CD4-positive, alpha-beta memory T cell (primary cell): ENCODE measurements at places on chromosomes 6 and 20.

- no peak overlapping the region for H3K4me3 ChIP-seq
- no peaks in the 10 kb centered on the region for H3K36me3 ChIP-seq
- no peak overlapping the region for H3K27ac ChIP-seq
- H3K27me3 ChIP-seq = no peaks in the 10 kb centered on the region
- DNase-seq = no peak
Observed at GRCh38 chr20:20695250-20695816, 17.1 kb downstream of the RALGAPA2 start.

GRCh38 chr20:58498470-58499068 lies 16.6 kb downstream of the APCDD1L start:
- H3K27ac ChIP-seq = no peak overlapping the region
- H3K4me3 ChIP-seq = no peak overlapping the region
- DNase-seq = no peak
- no peaks in the 10 kb centered on the region for H3K4me1 ChIP-seq
- H3K36me3 ChIP-seq = no peaks in the 10 kb centered on the region

DNA sequence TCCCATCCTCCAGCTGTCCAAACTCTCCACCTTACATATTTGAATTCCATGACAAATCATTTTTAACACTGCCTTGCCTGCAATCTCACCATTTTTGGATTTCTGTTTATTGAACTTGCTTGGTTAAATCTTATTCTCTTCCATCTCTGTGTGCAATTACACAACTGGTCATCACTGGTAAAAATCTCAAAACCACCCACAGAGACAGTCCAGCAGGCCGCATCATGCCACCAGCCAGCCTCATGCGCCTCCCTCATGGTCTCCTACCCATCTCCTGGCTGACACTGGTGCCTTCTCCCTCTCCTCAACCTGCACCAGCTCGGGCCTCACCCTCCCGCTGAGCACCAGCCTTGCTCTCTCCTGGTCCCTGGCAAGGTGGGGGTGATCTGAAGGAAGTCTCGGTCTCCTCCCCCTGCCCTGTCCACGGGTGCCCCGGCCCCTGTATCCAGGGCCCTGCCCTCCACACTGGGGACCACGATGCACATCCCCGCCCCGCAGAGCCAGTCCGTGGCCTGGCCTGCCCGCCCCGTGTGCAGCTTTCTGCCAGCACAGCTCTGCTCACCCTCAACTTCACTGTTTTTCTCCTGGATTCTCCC lies 92.0 kb downstream of the THBS2 start:
- H3K4me3 ChIP-seq = no peak overlapping the region
- DNase-seq = no peak
- no peaks in the 10 kb centered on the region for H3K4me1 ChIP-seq

DNA sequence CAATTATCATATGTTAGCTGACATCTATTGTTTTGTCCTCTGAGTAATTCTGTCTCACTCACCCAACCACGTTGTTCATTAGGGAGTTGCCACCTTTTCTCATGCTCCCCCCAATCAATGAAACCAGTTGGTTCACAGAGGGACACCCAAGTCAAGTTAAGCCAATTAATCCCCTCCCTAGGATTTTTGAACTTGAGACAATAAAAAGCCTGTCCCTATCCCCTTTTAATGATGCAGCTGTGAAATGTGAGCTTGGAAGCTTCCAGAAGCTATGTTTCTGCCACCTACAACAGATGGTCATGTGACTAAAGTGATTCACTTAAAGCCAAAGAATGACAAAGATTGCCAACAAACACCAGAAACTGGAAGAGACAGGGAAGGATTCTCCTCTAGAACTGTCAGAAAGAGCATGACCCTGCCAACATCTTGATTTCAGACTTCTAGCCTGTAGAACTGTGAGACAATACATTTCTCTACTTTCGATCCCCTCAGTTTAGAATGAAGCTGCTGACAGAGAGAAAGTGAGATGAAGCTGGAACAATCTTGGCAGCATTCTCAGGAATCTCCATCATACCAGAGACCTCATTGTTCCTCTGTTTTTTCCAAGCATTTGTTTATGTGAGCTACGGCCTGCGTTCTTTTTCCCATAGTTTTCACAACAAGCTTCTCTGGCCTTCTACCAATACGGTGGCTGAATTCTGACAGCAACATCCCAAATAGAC lies 57.8 kb upstream of the TPD52L1 start:
- no peaks in the 10 kb centered on the region for H3K36me3 ChIP-seq
- H3K27me3 ChIP-seq = no peaks in the 10 kb centered on the region
- DNase-seq = no peak
- no peak overlapping the region for H3K27ac ChIP-seq
- peaks cover 6% of the 10 kb centered on the region for H3K4me1 ChIP-seq
- H3K4me3 ChIP-seq = no peak overlapping the region

DNA sequence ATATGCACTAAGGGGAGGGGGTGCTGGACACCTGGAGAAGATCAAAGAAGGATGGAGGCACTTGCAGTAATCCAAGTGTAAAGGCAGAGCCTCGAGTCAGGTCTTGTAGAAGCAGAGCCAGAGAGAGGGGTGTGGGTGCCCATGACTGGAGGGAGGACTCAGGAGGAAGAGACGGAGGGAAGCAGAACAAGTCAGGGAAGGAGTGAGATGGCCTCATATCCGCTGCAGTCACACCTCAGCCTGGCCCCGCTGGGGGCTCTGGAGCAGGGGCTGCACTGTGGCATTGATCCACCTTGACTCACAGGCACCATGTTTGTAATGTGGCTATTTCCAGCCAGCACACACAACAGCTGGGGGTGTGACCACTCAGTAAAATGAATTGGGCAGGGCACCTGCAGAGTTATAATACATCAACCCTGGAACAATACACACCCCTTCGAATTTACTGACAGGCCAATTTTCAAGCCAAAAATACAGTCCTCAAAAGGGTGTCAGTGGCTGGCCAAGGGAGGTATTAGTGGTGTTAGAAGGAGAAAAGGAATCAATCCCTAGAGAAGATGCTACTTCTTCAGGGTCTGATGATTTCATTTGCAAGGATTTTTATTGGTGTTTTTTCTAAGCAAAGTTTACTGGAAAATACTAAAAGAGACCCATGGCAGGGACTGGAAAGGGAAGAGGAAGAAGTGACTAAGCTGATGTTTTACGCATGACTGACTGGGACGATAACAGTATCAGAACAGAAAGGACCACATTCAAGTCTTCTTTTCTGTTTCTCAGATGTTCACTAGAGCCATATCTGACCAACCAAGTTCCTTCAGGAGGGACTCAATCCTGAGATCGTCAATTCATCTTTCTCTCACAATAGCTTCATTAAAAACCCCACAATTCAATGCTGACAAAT lies 18.9 kb upstream of the NXT1 start:
- no peak overlapping the region for H3K4me3 ChIP-seq
- H3K27me3 ChIP-seq = no peaks in the 10 kb centered on the region
- peaks cover 5% of the 10 kb centered on the region for H3K4me1 ChIP-seq
- no peaks in the 10 kb centered on the region for H3K36me3 ChIP-seq
- H3K27ac ChIP-seq = no peak overlapping the region

GRCh38 chr20:38034108-38034649 lies 633 bp downstream of the RPRD1B start:
- DNase-seq = no peak
- H3K4me3 ChIP-seq = peak overlapping the region; percentile 74
- H3K27me3 ChIP-seq = no peaks in the 10 kb centered on the region
- H3K27ac ChIP-seq = peak overlapping the region; percentile 97

DNA sequence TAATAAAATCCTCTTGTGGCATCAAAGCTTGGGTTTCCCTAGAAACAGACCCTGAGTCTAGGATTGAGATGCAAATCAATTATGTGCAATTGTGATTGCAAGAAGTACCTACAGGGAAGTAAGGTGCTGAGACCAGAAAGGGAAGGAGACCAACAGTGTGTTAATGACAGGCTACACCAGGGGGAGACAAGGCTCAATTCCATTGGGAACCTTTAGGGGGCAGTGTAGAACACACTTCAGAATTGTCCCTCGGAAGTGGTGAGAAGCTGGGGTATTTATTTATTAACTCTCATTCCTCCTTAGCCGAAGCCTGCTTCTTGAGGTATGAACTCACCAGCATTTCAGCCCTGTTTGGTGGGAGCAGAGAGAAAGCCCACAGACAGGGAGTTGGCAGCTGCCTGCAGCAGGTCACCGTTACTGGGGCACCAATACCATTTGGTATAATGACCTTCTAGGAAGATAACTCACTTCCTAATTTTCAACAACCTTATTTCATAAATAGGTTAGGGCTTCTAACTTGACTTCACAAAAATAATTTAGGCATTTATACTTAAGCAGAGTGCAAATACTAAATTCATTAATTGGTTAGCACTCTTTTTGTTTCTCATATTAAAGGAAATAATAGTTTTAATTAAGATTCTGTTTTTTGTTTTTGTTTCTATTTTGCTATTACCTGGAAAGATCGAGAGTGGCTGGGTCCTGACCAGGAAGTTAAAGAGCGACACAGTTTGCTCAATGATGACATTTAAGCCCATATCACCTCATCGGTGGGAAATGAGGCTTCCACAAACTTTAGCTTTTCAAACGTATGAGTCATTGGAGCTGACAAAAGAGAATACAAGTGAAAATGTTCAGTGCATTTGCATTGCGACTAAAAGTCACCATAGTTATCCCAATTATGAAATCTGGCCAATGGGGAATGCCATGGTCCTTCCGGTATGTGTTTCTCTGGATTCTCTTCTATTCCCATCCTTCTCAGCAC lies 94.8 kb downstream of the BTBD3 start:
- no peak overlapping the region for H3K27ac ChIP-seq
- H3K36me3 ChIP-seq = no peaks in the 10 kb centered on the region
- no peaks in the 10 kb centered on the region for H3K27me3 ChIP-seq
- no peaks in the 10 kb centered on the region for H3K4me1 ChIP-seq
- DNase-seq = no peak
- no peak overlapping the region for H3K4me3 ChIP-seq

GRCh38 chr20:51220293-51220706 lies 197.4 kb upstream of the KCNG1 start:
- H3K4me1 ChIP-seq = no peaks in the 10 kb centered on the region
- no peak overlapping the region for H3K27ac ChIP-seq
- no peaks in the 10 kb centered on the region for H3K36me3 ChIP-seq
- peaks cover 3% of the 10 kb centered on the region for H3K27me3 ChIP-seq
- H3K4me3 ChIP-seq = no peak overlapping the region
- peak; percentile 35 for DNase-seq

DNA sequence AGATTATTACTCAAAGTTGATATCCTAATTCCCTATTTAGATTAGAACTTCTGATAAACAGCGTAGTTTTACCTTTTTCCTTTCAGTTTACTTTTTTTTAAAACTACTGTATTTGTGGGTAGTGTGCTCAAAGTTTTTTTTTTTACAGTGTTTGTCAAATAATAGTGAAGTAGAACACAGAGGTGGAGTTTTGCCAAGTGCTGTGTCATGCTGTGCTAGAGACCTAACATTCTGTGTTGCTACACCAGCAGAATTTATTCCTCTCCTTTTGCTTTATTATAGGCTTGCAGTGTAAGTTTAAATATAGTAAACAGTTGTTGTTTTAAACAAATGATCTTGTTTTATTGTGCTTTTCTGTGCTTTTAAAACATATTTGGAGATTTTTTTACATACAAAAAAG lies 125.4 kb downstream of the HIVEP1 start:
- no peak overlapping the region for H3K27ac ChIP-seq
- H3K4me3 ChIP-seq = no peak overlapping the region
- no peaks in the 10 kb centered on the region for H3K27me3 ChIP-seq
- no peak for DNase-seq
- peaks cover 4% of the 10 kb centered on the region for H3K36me3 ChIP-seq
- H3K4me1 ChIP-seq = peaks cover 21% of the 10 kb centered on the region

DNA sequence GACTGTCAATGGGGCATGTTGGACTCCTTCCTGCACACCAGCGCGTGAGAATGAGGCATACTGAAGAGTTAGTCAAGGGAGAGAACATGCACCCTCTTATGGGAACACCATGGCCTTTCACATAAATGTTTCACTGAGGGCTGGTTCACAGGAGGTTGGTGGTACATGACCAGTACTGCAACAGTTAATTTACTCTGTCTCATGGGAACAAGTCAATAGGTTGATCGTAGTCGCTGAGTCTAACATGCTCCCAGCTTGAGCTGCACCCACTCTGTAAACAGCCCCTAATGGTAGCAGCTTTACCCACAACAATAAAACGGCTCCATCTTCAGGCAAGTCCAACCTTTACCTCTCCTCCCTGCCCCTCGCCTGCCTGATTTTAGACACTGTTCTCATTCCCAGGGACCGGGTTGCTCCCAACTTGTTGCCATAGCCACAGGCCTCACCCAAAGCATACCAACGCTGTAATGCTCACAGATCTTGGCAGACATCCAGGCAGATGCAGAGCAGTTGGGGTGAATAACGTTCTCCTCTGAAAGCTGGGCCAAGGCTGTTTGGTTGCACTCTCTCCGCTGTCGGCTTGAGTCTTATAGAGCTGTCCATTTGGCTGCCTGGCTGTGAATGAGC lies 111.3 kb downstream of the LY86 start:
- no peak overlapping the region for H3K27ac ChIP-seq
- no peak overlapping the region for H3K4me3 ChIP-seq
- H3K27me3 ChIP-seq = no peaks in the 10 kb centered on the region
- H3K4me1 ChIP-seq = no peaks in the 10 kb centered on the region
- no peaks in the 10 kb centered on the region for H3K36me3 ChIP-seq

DNA sequence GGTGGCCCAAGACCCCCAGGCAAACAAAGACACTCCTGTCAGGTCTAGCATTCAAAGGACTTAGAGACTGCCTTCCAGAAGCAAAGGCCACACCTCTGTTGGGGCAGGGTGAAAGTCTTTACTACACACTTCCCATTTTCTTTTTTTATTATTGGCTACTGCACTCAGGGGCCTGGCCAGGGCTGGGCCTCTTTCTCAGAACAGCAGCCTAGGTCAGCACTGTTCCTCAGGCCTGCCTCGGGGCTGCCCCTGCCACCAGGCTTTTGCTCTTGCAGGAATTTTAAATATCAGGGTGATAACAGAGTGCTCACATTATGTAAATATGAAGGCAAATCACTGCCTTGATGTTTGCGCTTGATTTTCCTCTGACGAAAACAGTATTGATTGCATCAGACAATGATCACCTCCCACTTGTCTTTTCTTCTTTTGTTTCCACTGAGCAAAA lies 18.5 kb downstream of the GSTA4 start:
- H3K27ac ChIP-seq = no peak overlapping the region
- no peaks in the 10 kb centered on the region for H3K36me3 ChIP-seq
- no peak for DNase-seq
- H3K4me3 ChIP-seq = no peak overlapping the region
- no peaks in the 10 kb centered on the region for H3K4me1 ChIP-seq

- H3K4me3 ChIP-seq = no peak overlapping the region
- no peak overlapping the region for H3K27ac ChIP-seq
- DNase-seq = no peak
- no peaks in the 10 kb centered on the region for H3K27me3 ChIP-seq
- peaks cover 49% of the 10 kb centered on the region for H3K36me3 ChIP-seq
Observed at GRCh38 chr20:47290008-47290407, 66.5 kb downstream of the ZMYND8 start.
